Hematopoietic multipotent progenitor cell treated with erythropoietin and hydrocortisone succinate and interleukin-3 and kit ligand, for 15 days (in vitro differentiated cells): ENCODE measurements at places on chromosomes 3 and 15.

DNA sequence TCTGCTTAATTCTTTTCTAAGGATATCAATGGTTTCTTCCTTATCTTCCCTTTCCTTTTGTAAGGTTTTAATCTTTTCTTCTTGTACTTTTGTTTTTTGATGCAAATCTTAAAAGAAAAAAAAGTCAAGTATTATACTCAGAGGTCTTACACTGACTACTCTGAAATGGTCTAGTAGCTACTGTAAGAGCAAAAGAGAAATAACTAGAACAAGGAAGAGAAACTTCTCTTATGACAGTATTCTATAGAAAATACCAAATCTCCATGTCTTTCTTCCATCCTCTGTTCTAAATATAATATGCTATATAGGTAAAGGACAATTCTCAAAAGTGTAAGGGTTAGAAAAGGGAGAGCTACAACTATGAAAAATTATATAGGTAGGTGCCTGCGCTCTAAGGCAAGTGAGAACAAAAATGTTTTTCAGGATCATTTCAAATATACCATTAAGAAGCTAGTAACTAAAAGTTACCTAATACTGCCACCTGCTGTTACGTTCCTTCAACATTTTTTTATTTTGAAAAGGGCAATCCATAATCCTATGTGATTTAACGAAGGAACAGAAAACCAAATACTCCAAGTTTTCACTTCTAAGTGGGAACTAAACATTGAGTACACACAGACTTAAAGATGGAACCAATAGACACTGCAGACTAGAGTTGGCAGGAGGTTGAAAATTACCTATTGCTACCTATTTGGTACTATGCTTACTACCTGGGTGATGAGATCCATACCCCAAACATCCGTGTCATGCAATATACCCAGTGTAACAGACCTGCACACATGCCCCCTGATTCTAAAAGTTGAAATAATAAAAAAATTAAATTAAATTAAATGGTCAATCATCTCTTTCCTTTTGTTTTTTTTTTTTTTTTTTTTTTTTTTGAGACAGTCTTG is 36.7 kb downstream of the CIP2A start:
- DNase-seq, result peak; percentile 54

GRCh38 chr3:101878589-101878988 is 29.3 kb downstream of the NFKBIZ start:
- DNase-seq, result no peak

DNA sequence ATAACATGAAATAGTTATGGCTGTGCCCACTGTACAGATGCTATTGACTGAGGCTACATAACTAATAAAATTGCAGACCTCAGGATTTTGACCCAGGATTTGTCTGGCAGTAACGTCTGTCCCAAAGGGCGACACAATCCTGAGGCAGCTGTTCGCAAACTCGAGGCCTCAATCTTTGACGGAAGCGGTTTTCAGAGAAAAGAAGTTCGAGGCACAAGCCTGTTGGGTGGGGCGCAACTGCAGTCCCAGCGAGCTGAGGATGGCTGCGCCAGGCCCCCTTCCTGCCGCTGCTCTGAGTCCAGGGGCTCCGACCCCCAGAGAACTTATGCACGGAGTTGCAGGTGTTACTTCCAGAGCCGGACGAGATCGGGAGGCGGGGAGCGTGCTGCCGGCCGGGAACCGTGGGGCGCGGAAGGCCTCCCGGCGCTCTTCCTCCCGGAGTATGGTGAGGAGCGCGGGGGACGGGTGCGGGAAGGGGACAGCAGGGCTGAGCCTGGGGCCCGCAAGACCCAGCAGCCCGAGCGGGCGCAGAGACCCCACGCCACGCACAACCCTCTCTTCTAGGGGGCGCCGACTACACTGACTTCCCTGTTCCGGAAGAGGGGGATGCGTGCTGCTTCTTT is at the start of gene PARP15:
TSS of gene PARP15 (plus strand) at position 242 of the 623 bp plus-strand sequence. CDS start at position 260, 18 bp downstream.
- peak; percentile 39 for DNase-seq

DNA sequence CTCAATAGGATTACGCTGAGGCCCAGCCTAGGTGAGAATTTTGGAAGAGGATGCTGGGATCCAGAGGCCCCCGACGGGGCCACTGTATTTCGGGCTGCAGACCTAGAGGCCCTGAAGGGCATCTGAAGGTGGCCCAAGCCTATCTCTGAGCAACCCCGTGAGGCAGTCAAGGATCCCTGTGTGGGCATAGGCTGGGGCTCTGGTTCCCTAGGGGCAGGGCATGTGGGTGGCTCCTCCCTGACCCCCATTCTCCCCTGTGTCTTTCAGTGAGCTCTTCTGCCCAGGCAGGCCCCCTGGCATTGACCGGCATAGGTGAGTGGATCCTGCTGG is 216.0 kb downstream of the SNRPN start:
- no peak for DNase-seq

DNA sequence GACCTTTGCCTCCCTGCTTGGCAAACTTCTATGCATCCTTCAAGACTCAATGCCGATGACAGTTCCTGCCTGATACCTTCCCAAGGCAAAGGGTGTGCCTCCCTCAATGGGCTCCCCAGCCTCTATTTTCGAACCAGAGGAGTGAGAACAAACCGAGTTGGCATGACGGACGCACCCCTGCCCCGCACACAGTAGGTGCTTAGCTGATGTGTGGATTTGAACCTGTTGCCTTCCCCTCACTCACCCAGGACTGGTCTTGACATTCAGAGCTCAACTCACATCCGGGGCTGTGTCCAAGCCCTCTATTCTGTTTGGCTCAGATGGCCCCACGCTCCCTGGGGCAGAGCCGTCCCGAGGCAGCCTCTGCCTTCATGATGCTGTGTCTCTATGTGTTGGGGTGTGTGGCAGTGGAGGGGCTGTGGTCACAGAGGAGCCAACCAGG is 52.2 kb upstream of the SLC6A11 start:
- no peak for DNase-seq

DNA sequence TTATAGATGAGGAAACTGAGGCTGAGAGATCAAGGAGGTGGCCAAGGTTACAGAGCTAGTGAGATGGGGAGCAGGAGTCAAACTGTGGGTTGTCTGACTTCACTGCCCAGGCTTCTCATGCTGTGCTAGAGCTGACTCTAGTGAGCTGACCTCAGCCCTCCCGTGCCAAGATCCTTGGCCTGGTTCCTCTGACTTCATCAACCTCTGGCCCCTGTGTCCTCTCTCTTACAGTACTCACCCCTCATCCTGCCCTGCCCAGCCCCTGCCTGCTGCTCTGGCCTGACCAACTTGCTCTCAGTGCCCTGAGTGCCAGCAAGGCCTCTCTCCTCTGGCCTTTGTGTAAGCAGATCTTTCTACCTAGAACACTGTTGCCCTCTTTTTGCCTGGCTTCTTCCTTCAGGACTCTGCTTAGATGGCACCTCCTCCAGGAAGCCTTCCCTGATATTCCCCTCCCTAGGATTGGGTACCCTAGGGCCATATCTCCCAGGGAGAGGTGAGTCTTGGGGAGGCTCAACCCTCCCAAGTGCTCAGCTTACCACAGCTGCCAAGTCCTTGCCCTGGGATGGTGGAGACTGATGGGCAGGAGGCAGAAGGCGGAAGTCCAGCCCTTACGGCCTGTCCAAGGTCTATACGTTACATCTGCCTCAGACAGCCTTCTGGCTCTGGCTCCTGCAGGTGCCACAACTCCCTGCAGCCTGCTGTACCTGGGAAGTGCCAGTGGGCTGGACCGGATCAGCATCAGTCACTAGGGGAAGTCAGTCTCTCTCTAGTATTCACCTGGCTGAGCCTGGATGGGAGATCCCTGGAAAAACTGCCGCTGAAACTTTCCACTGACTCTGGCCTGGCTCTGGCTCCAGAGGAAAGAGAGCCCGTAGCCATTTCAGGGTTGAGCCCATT is 36.3 kb upstream of the FAM107A start:
- no peak for DNase-seq

DNA sequence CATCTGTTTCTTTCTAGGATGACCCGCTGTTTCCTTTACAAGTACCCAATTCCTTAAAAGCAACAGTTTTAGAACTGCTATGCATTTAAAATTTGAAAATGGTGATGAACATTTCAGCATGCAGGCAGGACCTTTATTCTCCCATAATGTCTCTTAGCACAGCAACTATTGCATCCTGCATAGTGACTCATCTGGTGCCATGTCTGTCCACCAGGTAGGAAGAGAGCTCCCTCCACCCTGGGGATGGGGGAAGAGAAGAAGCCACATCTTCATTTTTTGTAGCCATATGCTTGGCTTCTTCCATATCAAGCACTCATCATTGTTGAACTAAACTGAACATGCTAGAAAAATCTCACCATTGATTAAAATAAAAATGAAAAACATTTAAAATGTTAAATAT is 9.9 kb downstream of the GPR15 start:
- DNase-seq, result no peak
